ENCODE measurements at places on chromosomes 4 and X. TPM values are rescaled to one million over a fixed set of nuclear protein-coding genes. Genes with fewer than 3 reads are reported as not detected.

Gene CT47A1
- not detected for polyA plus RNA-seq

Gene SEC31A
- polyA plus RNA-seq: 100 TPM

Gene TRIM75
- polyA plus RNA-seq: not detected

Gene KCND1
- polyA plus RNA-seq: 2.8 TPM

Gene AMER1
- polyA plus RNA-seq: 1.0 TPM

Gene MXRA5
- not detected for polyA plus RNA-seq

Gene GLOD5
- polyA plus RNA-seq: 5.3 TPM

Gene RS1
- polyA plus RNA-seq: not detected

Gene RRAGB
- 15.2 TPM for polyA plus RNA-seq

Gene RNF128
- polyA plus RNA-seq: not detected

GRCh38 chr4:57971261-57971660 lies 861.1 kb upstream of the IGFBP7 start:
- DNase-seq: no peak

DNA sequence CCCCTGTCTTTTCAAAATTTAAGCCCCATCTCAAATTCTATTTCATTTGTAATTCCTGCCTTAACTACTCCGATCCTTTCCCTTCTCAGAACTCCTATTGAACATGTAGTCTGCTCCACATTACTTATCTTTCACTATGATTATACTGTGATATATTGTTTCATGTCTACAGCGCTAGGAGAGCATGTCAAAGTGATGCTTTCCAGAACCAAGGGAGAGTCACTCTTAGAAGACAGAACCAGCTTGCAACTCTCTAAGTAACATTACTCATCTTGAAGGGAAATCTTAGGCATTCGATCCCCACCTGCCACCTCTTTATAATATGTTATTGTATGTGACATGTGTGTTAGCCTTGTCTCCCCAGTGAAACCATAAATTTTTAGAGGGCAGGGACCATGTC lies 10.5 kb downstream of the EXOC1L start:
- DNase-seq: no peak

GRCh38 chr4:57194068-57194611 lies 84.0 kb upstream of the IGFBP7 start:
- DNase-seq: no peak

DNA sequence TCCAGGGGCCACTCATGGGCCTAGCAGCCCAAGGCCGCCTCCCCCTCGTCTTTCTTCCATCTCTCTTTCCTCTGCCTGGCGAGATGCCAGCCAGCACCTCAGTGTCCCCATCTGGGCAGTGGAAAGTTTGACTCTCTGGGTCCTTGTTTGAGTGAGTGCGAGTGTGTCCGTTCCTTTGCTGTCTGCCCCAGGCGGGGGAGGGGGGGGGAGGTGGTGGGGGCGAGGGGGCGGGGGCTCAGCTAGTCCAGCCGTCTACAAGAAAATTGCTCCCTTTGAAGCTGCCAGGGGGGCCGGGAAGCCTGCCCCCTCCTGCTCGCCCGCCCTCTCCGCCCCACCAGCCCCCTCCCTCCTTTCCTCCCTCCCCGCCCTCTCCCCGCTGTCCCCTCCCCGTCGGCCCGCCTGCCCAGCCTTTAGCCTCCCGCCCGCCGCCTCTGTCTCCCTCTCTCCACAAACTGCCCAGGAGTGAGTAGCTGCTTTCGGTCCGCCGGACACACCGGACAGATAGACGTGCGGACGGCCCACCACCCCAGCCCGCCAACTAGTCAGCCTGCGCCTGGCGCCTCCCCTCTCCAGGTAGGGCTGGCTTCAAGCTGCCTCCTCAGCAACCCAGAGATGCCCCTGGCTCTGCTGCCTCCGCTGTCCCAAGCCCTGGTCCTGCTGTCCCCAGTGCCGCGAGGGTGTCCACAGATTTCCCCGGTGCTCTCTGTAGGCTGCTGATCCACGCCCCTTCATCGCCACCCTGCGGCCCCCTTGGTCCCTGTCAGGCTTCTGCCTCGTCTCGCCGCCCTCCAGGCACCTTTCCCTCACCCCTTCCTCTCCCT lies at the start of gene BGN:
BGN (plus strand) TSS at position 440 of the 821 bp plus-strand sequence. CDS start 9,652 bp downstream, outside the sequence.
- peak; percentile 84 for DNase-seq

- DNase-seq: no peak
Observed at GRCh38 chr4:164509951-164510350, 244.0 kb upstream of the SMIM31 start.

- DNase-seq: no peak
Observed at GRCh38 chr4:173301518-173302201, 32.5 kb downstream of the HMGB2 start.

- DNase-seq: peak; percentile 56
Observed at GRCh38 chrX:39855748-39856129, 242.0 kb downstream of the BCOR start.

DNA sequence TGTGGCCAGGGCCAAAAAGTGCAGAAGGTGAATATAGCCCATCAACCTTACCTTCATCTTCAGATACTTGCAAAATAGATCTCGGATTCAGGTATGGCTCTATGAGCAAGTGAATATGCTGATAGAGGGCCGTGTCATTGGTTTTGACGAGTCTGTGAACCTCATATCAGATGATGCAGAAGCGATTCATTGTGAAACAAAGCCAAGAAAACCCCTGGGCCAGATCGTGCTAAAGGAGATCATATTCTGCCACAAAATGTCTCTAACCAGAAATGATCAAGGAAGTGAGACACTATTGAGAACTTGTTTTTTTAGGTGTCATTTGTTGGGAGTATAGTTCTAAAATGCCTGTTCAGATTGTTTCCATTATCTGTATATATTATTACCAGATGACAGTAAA lies 48.3 kb downstream of the PDK3 start:
- no peak for DNase-seq

- DNase-seq: no peak
Observed at GRCh38 chrX:7219153-7219705, 71.3 kb upstream of the PUDP start.

GRCh38 chr4:7419961-7420660 lies 14.6 kb downstream of the PSAPL1 start:
- DNase-seq: peak; percentile 16

GRCh38 chrX:9644335-9644734 lies 121.3 kb downstream of the GPR143 start:
- no peak for DNase-seq

DNA sequence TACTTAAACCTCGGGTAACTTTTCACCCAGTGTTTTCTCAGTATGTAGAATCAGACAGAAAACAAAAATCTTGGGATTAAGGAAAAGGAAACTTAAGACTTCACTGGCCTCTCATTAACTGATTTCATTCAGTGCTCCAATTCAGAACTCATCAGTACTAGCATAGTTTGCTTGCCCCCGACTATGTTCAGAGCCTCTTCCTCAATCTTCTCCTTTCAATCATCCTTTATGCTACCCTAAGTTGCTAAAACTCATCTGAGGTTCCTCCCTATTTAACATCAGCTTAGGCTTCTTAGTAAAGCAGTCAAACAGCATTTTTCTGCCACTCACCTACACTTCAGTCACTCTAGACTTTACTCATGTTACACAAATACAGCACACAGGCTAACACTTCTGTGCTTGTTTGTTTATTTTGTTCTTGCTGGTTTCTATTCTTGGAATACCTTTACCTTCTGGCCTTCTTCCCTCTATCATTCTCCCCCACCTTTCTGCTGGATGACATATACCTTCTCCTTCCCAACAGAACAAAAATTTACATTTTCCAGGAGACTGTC lies 163.0 kb upstream of the TLL1 start:
- DNase-seq: no peak

- no peak for DNase-seq
Observed at GRCh38 chr4:22434895-22435294, 81.0 kb downstream of the ADGRA3 start.

GRCh38 chr4:113290666-113291065 lies 241.2 kb downstream of the ANK2 start:
- DNase-seq: no peak

GRCh38 chr4:175833574-175834311 lies 21.7 kb upstream of the GPM6A start:
- no peak for DNase-seq

DNA sequence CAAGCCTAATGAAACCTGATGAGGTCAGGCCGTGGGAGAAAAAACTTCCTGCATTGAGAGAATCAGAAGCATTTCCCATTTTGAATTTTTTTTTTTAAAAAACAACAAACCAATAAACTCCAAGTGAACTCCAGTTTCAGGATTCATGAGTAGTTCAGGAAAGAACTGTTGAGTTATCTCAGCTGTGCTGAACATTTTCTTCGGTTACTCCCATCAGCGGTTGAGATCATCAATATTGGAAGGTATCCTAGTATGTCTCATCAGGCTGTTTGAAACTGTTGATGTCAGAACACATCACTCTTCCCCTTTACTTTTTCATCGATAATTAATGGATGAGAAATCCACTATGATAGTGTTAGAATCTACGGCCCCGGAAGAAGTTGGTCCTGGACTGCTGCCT lies 82.4 kb upstream of the ADGRG2 start:
- DNase-seq: no peak

DNA sequence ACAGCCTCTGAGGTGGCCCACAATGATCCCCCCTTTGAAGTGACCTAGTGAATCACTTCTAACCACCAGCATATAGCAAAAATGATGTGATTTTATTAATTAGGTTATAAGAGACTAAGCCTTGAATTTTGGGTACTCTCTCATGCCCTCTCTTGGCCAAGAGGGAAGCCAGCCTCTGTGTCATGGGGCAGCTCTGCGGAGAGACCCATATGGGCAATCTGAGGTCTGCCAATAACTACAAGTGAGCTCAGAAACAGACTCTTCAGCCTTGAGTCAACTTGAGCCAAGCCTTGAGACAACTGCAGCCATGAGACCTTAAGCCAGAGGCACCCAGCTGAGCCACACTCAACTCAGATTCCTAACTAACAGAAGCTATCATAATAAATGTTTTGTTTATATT lies 45.7 kb downstream of the MANBA start:
- DNase-seq: no peak

- no peak for DNase-seq
Observed at GRCh38 chrX:38768079-38768478, 33.2 kb upstream of the MID1IP1 start.

GRCh38 chr4:40038977-40039376 lies 17.7 kb upstream of the N4BP2 start:
- no peak for DNase-seq

DNA sequence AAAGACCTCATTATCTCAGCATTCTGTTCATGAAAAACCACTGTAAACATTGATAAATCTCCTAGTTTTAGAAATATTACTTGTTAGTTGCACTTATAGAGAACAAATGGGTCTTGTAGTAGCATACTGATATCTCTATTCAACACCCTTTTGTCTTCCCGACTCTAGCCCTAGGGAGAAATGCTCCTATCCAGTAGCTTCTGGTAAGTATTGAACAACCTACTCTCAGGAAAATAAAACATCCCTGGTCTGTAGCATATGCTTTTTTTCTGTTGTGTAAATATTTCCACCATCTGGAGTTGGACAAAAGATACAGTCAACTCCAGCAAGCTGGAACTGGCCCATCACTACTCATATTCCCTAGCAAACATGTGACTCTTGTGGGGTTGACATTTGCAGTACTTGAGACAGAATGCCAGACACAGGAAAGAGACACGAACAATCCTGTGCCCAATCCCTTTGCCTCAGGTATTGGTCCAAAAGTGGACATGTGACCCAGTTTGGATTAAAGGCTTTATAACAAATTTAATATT lies 188.2 kb downstream of the GC start:
- no peak for DNase-seq

DNA sequence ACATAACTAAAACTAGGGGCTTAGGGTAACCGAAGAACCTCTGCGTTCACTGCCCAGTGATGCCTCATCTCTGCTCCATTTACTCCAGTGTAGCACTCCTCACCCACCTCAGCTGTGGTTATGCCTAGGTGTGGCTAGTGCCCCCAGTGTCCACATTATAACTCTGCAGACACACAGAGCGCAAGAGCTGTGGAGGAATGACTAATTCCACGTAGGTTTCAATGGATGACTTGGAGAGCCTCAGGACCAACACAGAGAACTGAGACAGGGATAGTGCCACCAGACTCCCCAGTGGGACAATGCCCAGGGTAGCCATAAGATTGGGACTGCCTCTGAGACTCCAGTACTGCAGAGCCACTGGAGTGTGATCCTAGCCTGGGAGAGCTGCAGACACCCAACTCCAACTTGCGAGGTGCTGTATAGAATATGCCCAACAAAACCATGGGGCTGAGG lies 542.4 kb upstream of the DIPK2B start:
- no peak for DNase-seq

GRCh38 chr4:158929939-158930638 lies 161.3 kb downstream of the FNIP2 start:
- DNase-seq: no peak

GRCh38 chr4:164730705-164731393 lies 23.1 kb upstream of the SMIM31 start:
- no peak for DNase-seq

DNA sequence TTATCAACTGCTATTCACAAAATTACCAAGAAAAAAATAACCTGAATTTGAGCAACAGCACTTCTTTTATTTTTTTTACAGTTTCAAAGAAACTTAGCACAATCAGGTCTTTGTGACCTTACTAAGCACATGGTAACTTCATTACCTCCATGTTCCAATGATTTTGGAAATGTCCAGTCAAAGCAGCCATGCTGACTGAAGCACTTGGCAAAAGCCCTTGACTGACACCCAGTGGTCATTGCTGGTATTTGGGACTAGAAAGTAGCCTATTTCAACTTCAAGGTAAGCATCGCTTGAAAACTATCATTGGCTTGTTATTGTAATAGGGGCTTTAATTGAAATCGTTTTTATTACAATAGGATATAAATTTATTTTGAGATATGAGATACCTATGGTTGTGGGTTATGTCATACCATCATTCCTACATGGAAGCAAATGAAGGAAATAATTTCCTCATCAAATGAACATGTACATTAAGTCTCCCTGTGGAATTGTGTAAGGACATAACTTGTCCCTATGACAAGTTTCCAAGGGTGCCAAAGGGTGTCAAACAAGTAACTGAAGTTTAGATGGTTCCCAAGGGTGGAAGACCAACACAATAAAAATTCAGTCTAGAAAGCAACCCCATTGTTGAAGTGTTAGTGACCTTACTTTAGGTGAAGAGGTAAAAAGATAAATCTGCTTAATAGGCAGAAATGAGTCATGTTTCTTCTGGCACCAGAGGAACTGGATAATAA lies 15.2 kb upstream of the ANXA10 start:
- peak; percentile 41 for DNase-seq

- DNase-seq: no peak
Observed at GRCh38 chr4:5588046-5588445, 120.3 kb downstream of the EVC2 start.

DNA sequence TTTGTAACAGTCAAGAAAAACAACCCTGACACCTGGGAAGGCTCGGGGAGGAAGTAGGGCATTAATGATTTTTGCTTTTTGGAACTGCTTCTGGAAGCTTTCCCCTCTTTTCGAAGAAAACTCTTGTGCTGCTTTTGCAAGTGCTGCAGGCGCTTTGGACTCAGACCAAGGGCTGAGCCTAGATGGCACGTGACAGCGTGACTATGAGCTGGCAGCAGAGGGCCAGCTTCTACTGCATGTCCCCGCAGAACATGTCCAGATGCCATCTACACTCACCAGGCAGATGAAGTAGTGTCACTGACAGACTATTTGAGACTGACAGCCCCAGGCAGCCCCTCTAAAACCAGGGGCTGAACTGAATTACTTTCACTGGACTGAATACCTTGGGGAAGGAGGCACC lies 6.2 kb downstream of the NR0B1 start:
- peak; percentile 46 for DNase-seq

GRCh38 chrX:152601848-152602616 lies 35.7 kb upstream of the GABRQ start:
- DNase-seq: no peak

GRCh38 chr4:140989944-140990343 lies 143.3 kb downstream of the RNF150 start:
- no peak for DNase-seq

- DNase-seq: no peak
Observed at GRCh38 chr4:89303814-89304388, 3.7 kb downstream of the GPRIN3 start.

Data from aorta (tissue), 5 donors.